Stimulated activated naive B cell treated with anti-CD40 and anti-IgM and Interleukin-4, amounts not matched to agents 10 μg/mL and 1 μg/mL and 100 μg/mL, for 72 hours (primary cell): ENCODE measurements at places on chromosomes 7 and 10.

DNA sequence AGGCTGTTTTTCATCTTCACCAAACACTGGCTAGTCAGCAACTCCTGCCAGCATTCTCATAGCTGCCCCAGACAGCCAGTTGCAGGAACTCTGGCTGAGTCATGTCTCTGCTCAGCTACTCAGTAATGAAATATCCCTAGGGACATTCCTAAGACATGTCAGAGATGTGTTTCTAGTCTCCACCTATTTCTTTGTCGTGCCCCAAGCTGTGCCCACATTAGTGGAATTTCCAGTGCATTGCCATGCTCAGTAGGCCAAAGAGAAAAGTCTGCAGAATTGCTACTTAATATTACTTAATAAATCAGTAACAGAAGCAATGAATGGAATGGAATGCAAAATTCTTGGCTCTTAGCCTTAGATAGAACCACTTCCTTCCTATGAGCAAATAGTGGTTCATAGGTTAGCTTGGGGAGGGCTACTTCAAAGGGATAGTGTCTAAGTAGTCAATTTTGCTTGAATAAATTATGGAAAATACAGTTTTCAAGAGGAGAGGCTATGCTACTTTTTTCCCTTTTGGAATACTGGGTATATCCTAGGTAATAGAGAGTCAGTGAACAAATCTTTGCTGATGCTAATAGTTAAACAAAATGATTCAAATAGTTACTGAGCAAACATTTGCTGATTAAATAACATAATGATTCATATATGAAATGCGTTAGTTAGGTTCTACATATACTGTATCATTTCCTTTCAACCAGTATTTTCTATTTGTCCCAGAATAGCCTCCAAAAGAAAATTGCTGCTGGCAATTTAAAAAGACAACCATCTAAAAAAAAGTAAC lies 23.6 kb upstream of the SEMA3C start:
- H3K4me1 ChIP-seq: no peaks in the 10 kb centered on the region
- no peak for DNase-seq
- H3K27ac ChIP-seq: no peak overlapping the region
- no peak overlapping the region for H3K4me3 ChIP-seq
- H3K27me3 ChIP-seq: no peaks in the 10 kb centered on the region
- no peaks in the 10 kb centered on the region for H3K36me3 ChIP-seq

GRCh38 chr10:29202386-29202940 lies 86.4 kb upstream of the LYZL1 start:
- no peaks in the 10 kb centered on the region for H3K4me1 ChIP-seq
- peaks cover 5% of the 10 kb centered on the region for H3K27me3 ChIP-seq
- no peaks in the 10 kb centered on the region for H3K36me3 ChIP-seq
- no peak overlapping the region for H3K27ac ChIP-seq
- DNase-seq: no peak
- H3K4me3 ChIP-seq: no peak overlapping the region

DNA sequence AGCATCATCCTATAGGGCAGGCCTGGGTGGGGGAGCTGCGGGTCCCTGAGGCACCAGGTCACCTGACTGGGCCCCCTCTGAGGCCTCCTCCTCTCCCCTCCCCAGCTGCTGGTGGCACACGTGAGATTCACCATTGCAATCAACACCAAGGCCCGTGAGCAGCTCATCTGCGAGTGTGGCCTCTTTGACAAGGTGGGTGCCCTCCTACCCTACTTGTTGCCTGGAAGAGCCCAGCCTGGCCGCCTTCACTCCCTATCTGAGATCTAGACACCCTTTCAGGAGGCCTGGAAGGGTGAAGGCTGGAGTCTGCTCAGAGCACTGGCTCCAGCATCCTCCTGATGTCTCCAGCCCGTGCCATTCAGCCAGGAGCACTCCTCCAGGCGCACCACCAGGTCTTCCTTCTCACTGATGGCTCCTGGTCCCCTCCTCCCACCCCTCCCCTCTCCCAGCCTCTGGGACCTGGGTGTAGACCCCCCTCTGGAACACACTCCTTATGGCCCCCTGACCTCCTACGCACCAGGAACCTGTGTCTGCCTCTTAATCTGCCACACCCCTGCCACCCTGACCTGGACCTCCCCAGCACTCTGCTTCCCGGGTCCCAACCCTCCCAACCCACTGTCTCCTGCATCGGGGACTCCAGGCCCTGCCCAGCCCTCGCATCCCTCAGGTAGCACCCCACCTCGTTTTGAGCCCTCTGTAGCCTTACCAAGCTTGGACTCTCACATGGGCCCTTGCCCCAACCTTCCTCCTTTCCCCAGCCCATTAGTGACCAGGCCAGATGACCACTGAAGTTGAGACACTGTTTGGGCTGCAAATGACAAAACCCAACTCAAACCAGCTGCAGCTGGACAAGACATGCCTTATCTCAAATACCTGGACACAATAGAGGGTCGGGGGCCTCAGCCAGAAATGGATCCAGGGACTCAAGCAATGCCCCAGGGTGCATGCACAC lies 67.5 kb downstream of the ALOX5 start:
- H3K4me3 ChIP-seq: no peak overlapping the region
- peaks cover 26% of the 10 kb centered on the region for H3K36me3 ChIP-seq
- peak overlapping the region; percentile 82 for H3K27ac ChIP-seq
- H3K27me3 ChIP-seq: no peaks in the 10 kb centered on the region
- no peak for DNase-seq
- H3K4me1 ChIP-seq: peaks cover 47% of the 10 kb centered on the region

GRCh38 chr10:75062506-75063299 lies 48.8 kb upstream of the SAMD8 start:
- H3K27me3 ChIP-seq: no peaks in the 10 kb centered on the region
- H3K4me3 ChIP-seq: no peak overlapping the region
- no peaks in the 10 kb centered on the region for H3K4me1 ChIP-seq
- H3K36me3 ChIP-seq: no peaks in the 10 kb centered on the region

DNA sequence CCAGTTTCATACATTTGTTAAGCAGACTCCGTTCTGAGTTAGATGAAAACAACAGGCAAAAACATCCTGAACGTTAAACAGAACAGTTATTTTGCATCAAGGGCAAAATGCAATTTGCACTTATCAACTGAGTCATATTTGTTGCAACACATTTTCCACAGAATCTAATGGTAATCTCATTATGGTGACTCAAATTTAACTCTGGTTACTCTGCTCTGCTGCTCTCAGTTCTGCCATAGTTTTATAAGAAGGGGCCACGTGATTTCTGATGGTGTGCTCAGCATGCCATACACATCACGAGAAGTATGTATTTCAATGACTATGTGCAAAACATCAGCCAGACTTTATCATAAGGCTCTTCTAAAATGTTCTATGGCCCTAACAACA lies 148.8 kb downstream of the CHCHD3 start:
- peaks cover 39% of the 10 kb centered on the region for H3K36me3 ChIP-seq
- no peak for DNase-seq
- H3K4me3 ChIP-seq: no peak overlapping the region
- no peak overlapping the region for H3K27ac ChIP-seq
- H3K4me1 ChIP-seq: peaks cover 14% of the 10 kb centered on the region
- H3K27me3 ChIP-seq: no peaks in the 10 kb centered on the region

- peaks cover 4% of the 10 kb centered on the region for H3K36me3 ChIP-seq
- no peak overlapping the region for H3K4me3 ChIP-seq
- H3K27me3 ChIP-seq: peaks cover 6% of the 10 kb centered on the region
- H3K27ac ChIP-seq: no peak overlapping the region
These were observed 99.8 kb upstream of the KIF5B start for GRCh38 chr10:32156031-32156495.

DNA sequence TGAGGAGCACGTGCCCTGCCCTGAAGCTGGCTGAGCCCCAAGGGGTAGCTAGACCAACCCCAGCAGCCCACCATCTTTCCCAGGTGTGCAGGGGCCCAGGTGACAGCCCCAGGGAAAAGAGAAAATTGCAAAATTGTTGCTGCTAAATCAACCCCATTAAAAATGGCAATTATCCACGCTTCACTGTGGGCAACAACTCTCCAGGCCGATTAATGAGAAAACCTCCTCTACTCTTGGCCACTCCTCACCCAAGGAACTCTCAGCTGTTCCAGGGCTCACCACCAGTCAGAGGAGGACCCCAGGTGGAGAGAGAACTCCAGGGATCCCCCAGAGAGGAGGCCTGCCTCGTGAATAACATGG lies 516.1 kb upstream of the MGMT start:
- no peak for DNase-seq
- no peaks in the 10 kb centered on the region for H3K4me1 ChIP-seq
- no peak overlapping the region for H3K27ac ChIP-seq

GRCh38 chr10:32971536-32972091 lies 13.6 kb upstream of the ITGB1 start:
- no peaks in the 10 kb centered on the region for H3K36me3 ChIP-seq
- DNase-seq: no peak
- H3K27ac ChIP-seq: no peak overlapping the region

GRCh38 chr7:105675934-105676371 lies 94.7 kb upstream of the EFCAB10 start:
- peak overlapping the region; percentile 2 for H3K4me3 ChIP-seq
- DNase-seq: no peak
- H3K4me1 ChIP-seq: peaks cover 74% of the 10 kb centered on the region
- H3K27ac ChIP-seq: peak overlapping the region; percentile 99
- H3K36me3 ChIP-seq: peaks cover 9% of the 10 kb centered on the region
- no peaks in the 10 kb centered on the region for H3K27me3 ChIP-seq

DNA sequence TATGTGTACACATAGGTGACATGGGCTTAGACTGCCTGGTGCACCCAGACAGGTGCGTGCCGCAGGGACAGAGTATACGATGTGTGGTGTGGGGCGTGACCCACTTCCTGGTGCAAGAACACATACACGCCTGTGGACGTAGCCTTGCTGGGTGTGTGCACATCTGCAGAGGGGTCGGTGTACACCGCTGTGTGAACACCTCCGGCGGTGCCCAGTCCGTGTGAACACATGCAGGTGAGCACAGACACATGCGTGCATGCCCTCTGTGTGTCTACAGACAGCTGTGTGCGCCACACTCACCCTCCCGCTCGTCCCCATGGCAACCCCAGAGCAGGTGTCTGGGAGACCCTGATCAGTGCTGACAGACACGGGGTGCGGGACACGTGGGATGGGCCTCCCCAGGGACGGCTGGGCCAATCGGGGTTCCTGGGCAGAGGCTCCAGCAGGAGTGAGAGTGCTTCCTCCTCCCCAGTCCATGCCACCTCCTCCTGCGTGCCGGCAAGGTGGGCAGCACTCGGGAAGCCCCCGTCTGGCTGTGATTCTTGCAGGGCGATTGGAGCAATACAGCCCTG lies 23.4 kb downstream of the ELFN1 start:
- no peak overlapping the region for H3K4me3 ChIP-seq
- no peaks in the 10 kb centered on the region for H3K4me1 ChIP-seq

DNA sequence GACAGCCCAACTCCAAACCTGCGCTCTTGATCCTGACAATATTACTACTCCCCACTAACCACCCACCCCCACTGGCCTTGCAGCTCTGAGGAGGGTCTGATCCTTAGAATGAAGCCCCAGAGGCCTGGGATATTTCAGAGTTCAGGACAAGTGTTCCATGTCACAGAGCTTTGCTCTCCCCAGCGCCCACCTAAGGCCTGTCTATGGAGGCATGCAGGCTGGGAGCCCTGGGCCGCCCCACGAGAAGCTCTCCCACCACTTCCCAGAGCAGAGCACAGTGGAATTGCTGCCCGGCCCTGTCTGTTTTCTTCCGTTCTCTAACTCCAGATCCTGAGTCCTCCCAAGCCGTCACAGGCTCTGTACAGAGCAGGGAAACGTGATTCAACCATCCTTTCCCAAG lies 74.6 kb downstream of the COL13A1 start:
- no peak for DNase-seq
- peaks cover 13% of the 10 kb centered on the region for H3K4me1 ChIP-seq
- H3K4me3 ChIP-seq: no peak overlapping the region
- no peak overlapping the region for H3K27ac ChIP-seq
- no peaks in the 10 kb centered on the region for H3K36me3 ChIP-seq
- H3K27me3 ChIP-seq: peaks cover 16% of the 10 kb centered on the region

GRCh38 chr10:98363220-98363619 lies 51.8 kb downstream of the PYROXD2 start:
- H3K36me3 ChIP-seq: no peaks in the 10 kb centered on the region
- no peak overlapping the region for H3K27ac ChIP-seq
- peaks cover 28% of the 10 kb centered on the region for H3K4me1 ChIP-seq
- H3K27me3 ChIP-seq: peaks cover 2% of the 10 kb centered on the region
- DNase-seq: no peak
- H3K4me3 ChIP-seq: no peak overlapping the region

DNA sequence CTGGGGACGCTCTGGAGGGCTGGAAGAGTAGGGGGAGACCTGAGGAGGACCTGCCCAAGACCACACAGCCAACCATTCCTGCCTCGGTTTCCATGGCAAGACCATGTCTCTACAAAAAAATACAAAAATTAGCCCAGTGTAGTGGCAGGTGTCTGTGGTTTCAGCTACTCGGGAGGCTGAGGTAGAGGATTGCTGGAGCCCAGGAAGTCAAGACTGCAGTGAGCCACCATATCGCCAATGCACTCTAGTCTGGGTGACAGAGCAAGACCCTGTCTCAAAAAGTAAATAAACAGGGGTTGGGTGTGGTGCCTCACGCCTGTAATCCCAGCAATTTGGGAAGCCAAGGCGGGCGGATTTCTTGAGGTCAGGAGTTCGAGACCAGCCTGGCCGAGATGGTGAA lies 48.7 kb downstream of the CLIP2 start:
- H3K27me3 ChIP-seq: no peaks in the 10 kb centered on the region
- H3K27ac ChIP-seq: no peak overlapping the region
- peaks cover 48% of the 10 kb centered on the region for H3K36me3 ChIP-seq
- no peak overlapping the region for H3K4me3 ChIP-seq
